ENCODE measurements at places on chromosomes 1 and 21. TPM values are rescaled to one million over a fixed set of nuclear protein-coding genes. Genes with fewer than 3 reads are reported as not detected.

DNA sequence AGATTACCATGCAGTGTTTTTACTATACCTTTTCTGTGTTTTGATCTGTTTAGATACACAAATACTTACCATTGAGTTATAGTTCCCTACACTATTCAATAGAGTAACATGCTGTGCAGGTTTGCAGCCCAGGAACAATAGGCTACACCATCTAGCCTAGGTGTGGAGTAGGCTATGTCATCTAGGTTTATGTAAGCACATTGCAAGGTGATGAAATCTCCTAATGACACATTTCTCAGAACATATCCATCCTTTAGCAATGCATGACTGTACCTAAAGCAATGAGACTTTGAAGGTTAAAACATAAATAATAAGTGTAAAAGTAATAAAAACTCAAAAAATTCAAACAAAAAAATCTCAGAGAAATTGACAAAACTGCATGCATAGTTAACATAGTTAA lies 358.6 kb downstream of the USH2A start:
- no peaks in the 10 kb centered on the region for H3K36me3 ChIP-seq
- H3K4me3 ChIP-seq = no peak overlapping the region
- H3K4me1 ChIP-seq = no peaks in the 10 kb centered on the region
- H3K27ac ChIP-seq = no peak overlapping the region
- DNase-seq = no peak

DNA sequence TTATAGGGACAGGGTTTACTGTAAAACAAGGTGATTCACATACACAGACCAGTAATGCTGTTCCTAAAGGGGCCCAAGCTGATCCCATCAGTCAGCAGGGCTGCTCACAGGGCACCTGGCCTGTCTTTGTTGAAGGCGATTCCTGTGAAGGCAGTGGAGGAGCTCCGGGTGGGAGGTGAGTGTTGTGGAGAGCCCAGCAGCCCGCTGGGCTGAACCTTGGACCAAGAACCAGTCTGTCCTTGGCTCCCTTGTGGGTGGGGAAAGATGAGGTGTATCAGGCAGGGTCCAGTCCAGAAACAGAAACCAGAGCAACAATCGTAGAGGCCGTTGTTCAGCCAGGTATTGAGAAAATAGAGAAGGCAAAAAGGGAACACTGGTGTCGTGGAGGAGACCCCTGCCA lies 12.5 kb downstream of the PDXK start:
- DNase-seq = no peak
- no peaks in the 10 kb centered on the region for H3K27me3 ChIP-seq
- H3K36me3 ChIP-seq = peaks cover 3% of the 10 kb centered on the region
- peak overlapping the region; percentile 22 for H3K27ac ChIP-seq
- no peak overlapping the region for H3K4me3 ChIP-seq

- no peak for DNase-seq
- H3K27me3 ChIP-seq = peaks cover 5% of the 10 kb centered on the region
- H3K4me1 ChIP-seq = no peaks in the 10 kb centered on the region
These were observed 187.7 kb upstream of the LMO4 start for GRCh38 chr1:87140831-87141540.

GRCh38 chr1:2431103-2431502 lies 18.7 kb upstream of the PEX10 start:
- no peaks in the 10 kb centered on the region for H3K4me1 ChIP-seq
- H3K36me3 ChIP-seq = no peaks in the 10 kb centered on the region
- H3K27ac ChIP-seq = no peak overlapping the region
- H3K27me3 ChIP-seq = no peaks in the 10 kb centered on the region
- DNase-seq = no peak

- no peak for DNase-seq
- H3K27me3 ChIP-seq = no peaks in the 10 kb centered on the region
- no peak overlapping the region for H3K4me3 ChIP-seq
These were observed 11.5 kb upstream of the ZNF683 start for GRCh38 chr1:26384076-26384475.

- no peak overlapping the region for H3K27ac ChIP-seq
- no peak for DNase-seq
- no peaks in the 10 kb centered on the region for H3K36me3 ChIP-seq
- no peaks in the 10 kb centered on the region for H3K4me1 ChIP-seq
- H3K4me3 ChIP-seq = no peak overlapping the region
These were observed 62.9 kb downstream of the TEX35 start for GRCh38 chr1:178575611-178576361.

GRCh38 chr1:233629305-233629935 lies 15.5 kb downstream of the KCNK1 start:
- H3K27me3 ChIP-seq = no peaks in the 10 kb centered on the region
- H3K4me1 ChIP-seq = no peaks in the 10 kb centered on the region
- DNase-seq = no peak
- no peak overlapping the region for H3K4me3 ChIP-seq
- H3K36me3 ChIP-seq = no peaks in the 10 kb centered on the region
- no peak overlapping the region for H3K27ac ChIP-seq

SMYD3 gene
- 17.1 TPM for total RNA-seq

RYR2 gene
- total RNA-seq = not detected

Measured in activated CD4-positive, alpha-beta T cell treated with anti-CD3 and anti-CD28 coated beads, Interleukin-2, amount 10 ng/mL, durations not matched to agents 7 days and 5 days (primary cell).